Amygdala (tissue), 56 donors: ENCODE measurements at places on chromosomes 3 and 15.

- no peak for DNase-seq
Measured at GRCh38 chr3:183449391-183449790, 21.0 kb upstream of the MCF2L2 start.

DNA sequence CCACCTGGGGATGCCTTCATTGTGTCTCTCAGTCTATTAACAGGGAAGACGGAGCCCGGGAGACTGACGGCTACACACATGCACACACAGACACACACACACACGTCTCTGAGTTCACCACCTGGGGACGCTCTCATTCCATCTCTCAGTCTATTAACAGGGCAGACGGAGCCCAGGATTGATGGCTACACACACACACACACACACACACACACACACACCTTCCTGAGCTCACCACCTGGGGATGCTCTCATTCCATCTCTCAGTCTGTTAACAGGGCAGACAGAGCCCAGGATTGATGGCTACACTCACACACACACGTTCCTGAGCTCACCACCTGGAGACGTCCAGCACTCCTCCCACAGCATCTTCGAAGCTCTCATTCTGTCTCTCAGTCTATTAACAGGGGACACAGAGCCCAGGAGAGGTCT is 143.9 kb downstream of the OR4M2 start:
- no peak for DNase-seq

DNA sequence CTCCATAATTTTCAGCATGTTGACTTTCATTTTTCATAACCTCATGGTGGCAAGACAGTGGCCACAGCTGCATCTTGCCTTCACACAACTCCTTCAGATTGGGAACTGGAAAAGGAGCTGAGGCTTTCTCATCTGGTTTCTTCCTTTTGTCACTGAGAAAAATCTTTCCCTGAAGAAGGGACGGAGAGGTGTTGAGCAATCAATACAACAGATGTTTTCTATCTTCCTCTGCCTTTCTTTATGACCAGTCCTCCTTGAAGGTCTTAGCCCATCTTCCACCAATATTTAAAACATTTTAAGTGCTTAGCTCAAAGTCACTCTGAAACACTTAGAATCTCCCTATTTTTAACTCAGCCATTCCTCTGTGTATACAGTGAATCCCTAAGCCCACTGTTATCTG is 11.9 kb downstream of the ZNF660 start:
- DNase-seq = no peak

- no peak for DNase-seq
Measured at GRCh38 chr3:53970661-53971060, 79.0 kb upstream of the SELENOK start.

- DNase-seq = no peak
Measured at GRCh38 chr15:55989383-55989782, 4.0 kb downstream of the NEDD4 start.

DNA sequence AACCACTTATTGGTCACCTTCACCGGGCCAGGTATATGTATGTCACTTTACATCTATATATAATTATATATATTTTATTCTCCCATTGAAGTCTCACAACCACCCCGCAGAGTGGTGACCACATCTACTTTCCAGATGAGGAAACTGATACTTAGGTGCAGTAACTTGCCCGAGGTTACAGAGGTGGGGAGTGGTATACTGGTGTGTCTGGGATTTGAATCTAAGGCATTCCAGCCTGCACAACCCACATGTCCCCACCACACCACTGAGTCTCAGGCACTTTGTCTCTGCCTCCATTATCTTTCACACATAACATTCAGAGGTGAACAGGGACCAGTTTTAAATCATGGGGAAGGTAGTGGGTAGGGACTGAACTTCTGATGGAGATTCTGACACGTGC is 261.4 kb downstream of the CTNNB1 start:
- DNase-seq = no peak

GRCh38 chr3:188659449-188660090 is 505.6 kb downstream of the LPP start:
- DNase-seq = no peak

DNA sequence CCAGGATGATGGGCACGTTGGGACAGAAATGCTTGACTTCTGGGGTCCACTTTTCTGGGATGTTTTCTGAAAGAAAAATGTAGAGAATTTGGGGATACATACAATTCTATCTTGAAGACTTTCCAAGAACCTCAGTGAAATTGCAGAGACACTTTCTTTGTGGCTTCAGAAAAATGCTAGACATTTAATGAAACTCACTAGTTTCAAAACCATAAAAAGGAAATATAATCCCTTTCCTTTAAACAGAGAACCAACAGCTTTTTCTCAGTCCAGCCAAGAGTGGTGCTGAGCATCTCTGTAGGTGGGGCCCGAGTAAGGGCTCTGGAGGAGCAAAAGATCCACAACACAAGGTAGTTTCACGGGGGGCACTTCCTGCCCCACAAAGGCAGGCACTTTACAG is 4.4 kb upstream of the GPX1 start:
- no peak for DNase-seq

GRCh38 chr3:72816862-72817355 is 31.3 kb downstream of the SHQ1 start:
- no peak for DNase-seq
